ENCODE measurements at places on chromosomes 7 and 10.

DNA sequence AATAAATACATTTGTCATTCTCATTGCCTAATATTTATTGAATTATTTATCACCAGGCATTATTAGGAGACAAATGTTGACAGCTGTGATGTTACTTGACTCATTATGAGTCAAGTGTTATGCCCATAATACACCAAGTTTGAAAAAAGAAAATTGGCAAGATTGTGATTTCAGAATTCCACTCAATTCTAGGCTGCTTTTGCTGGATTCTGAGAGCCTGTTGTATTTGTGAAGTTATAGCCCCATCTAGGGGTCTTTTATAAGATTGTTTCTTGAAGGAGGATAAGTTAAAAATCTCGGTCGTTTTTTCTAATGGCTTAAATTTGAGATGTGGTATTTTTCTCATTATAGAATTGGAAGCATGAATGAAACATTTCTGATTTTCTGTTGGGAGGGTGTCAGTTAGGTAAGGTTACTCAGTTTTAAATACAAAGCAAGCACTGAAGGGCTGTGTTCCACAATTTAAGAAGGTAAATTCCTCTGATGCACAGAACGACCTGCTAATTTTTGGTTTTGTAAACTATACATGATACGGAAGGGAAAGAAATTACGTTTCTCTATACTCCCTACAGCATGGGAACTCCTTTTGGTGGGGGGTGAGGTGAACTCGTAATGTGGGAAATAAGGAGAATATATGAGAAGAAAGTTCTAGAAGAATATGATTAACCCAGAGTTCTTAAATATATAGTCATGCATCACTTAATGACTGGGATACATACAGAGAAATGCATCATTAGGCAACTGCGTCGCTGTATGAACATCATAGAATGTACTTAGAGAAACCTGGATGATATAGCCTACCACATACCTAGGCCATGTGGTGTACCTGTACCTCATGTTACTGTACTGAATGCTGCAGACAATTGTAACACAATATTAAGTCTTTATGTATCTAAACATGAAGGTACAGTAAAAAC, 2.6 kb downstream of the STK31 start:
- DNase-seq: no peak

GRCh38 chr10:79145174-79145483, 76.4 kb downstream of the ZMIZ1 start:
- DNase-seq: no peak

GRCh38 chr10:12198156-12198555, 2.2 kb downstream of the CDC123 start:
- no peak for DNase-seq

DNA sequence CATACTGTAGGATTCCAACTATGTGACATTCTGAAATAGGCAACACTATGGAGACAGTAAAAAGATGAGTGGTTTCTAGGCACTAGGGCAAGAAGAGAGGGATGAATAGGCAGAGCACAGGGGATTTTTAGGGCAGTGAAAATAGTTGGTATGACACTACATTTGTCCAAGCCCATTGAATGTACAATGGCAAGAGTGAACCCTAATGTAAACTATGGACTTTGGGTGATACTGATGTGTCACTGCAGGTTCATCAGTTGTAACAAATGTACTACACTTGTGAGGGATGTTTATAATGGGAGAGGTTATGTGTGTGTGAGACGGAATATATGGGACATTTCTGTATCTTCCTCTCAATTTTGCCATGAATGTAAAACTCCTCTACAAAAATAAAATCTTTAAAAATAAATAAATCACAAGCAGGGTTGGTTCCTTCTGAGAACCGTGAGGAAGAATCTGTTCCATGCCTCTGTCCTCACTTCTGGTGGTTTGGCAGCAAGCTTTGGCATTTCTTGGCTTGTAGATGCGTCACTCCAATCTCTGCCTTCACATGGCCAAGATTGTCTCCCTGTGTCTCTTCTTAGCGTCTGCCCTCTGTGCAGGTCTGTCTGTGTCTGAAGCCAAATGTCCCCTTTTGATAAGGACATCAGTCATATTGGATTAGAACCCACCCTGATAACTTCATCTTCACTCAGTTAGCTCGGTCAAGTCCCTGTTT, 83.1 kb upstream of the AGBL3 start:
- no peak for DNase-seq

GRCh38 chr10:23439961-23440889, 1.4 kb downstream of the OTUD1 start:
- peak; percentile 13 for DNase-seq

- DNase-seq: no peak
Observed at GRCh38 chr10:122018951-122019413, 30.0 kb downstream of the TACC2 start.

DNA sequence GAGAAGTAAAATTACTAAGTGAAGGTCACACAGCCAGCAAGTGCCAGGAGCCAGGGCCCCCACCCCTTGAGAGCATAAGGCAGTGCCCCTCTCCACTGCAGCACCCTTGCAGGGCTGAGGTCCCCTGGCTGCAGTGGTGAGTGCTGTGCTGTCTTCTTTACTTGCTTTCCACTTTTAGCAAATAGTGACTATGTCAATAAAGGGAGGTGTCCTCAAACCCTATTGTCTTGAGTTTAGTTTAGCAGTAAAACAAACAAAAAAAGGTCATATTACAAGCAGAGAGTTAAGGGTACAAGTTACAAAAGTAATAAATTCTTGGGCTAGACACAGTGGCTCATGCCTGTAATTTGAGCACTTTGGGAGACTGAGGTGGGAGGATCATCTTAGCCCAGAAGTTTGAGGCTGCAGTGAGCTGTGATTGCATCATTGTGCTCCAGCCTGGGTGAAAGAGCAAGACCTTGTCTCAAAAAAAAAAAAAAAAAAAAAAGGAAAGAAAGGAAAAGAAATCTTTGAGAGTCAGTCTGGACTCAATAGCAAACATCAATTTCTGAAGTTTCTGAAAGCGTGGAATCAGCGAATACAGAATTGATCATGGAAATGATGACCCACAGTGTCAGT, 39.0 kb upstream of the KIF5B start:
- DNase-seq: no peak

DNA sequence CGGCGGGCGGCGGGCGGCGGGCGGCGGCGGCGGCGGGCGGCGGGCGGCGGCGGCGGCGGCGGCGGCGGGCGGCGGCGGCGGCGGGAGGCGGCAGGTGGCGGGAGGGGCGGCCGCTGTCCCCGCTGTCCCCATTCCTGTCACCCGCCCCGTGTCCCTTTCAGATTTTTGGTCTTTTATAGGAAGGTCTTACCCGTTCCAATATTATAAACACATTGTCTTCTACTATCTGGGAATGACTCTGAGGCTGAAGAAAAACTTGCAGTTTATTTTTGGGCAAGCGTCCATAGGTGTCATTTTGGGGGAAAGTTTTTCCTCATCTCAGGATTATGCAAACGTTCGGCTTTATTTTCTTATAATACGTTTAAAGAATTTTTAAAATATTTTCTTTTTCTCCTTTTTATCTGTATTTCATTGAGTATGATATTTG, 578 bp downstream of the ZNF713 start:
- no peak for DNase-seq

GRCh38 chr10:133326223-133326551, 10.5 kb downstream of the CALY start:
- no peak for DNase-seq

DNA sequence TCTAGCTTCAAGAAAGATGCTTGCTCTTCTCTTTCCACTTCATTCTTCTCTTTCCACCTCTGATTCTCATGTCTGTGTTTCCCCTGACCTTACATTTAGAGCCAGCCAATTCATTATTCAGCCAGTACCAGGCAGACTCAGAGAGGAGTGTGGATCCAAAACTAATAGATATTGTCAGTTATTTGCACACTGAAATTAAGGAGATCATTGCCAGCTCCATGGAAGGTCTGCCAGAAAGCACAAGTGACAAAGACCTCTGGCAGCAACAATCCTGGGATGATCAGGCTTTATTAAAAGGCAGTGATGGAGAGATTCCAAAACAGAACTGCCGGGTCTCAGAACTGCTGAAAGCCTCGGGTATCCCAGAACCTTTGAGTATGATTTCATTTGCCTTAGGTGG, 749.4 kb downstream of the XPNPEP1 start:
- DNase-seq: no peak

- no peak for DNase-seq
Observed at GRCh38 chr10:51964630-51965029, 265.2 kb upstream of the CSTF2T start.

DNA sequence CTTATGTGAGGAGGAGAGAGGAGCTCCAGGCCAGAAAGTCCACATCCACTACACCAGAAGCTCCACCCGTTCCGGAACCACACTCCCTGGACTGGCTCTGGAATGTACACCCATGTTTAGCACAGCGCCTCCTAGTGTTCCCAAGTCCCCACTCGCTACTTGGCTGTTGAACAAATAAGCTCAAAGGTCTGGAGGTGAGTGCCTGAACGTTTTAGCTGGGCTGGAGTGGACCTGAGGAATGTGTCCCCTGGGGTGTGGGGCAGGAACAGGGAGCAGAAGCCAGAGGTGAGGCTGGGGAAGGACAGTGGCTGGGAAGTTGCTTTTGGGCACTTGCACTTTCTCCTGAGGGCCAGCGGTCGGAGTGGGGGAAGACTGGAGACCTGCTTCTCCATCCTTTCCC, 164.1 kb upstream of the CDCA7L start:
- DNase-seq: no peak

DNA sequence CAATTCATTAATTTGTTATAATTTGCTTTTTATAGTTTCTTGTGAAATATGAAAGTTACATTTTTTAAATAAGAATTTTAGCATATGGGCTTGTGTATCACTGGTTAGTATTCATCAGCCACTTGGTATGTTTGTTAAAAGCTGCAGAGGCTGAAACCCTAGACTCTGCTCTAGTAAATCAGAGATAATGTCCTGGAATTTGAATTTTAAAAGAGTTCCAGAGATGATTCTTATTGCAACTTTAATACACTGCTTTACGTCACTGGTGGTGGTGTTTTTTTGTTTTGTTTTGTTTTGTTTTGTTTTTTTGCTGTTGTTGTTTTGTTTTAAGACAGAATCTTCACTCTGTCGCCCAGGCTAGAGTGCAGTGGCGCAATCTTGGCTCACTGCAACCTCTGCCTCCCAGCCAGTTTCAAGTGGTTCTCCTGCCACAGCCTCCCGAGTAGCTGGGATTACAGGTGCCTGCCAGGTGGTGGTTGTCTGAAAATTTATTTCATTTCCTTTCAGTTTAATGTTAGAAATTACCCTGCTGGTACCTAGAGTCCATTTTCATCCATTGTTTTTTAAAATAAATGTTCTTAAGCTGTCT, 43.8 kb downstream of the PTPN12 start:
- no peak for DNase-seq

DNA sequence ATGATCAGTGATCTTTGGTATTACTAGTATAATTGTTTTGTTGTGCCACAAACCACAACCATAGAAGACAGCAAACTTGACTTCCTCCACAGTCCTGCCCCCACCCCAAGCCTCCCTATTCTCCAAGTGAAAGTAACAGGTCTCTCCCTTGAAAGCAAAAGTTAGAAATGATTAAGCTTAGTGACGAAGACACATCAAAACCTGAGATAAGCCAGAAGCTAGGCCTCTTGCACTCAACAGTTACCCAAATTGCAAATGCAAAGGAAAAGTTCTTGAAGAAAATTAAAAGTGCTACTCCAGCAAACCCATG, 7.5 kb downstream of the SAR1A start:
- no peak for DNase-seq

DNA sequence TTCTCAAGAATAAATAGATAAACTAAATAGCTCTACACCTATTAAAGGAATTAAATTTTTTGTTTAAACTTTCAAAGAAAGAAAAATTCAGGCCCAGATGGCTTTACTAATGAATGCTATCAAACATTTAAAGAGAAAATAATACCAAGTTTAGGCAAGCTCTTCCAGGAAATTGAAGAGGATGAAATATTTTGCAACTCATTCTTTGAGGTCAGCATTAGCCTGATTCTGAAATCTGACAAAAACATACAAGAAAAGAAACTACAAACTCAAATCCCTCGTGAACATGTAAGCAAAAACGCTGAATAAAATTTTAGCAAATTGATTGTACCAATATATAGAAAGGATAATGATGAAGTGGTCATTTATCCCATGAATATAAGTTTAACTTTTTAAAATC, 93.4 kb downstream of the RTKN2 start:
- DNase-seq: no peak

- DNase-seq: no peak
Observed at GRCh38 chr7:71982851-71983250, 429.3 kb downstream of the CALN1 start.

GRCh38 chr7:50970092-50970491, 187.4 kb upstream of the GRB10 start:
- no peak for DNase-seq

- no peak for DNase-seq
Observed at GRCh38 chr10:120735773-120736371, 115.3 kb upstream of the WDR11 start.

- DNase-seq: no peak
Observed at GRCh38 chr7:70523989-70524351, 608.0 kb upstream of the GALNT17 start.

GRCh38 chr10:123093489-123093888, 42.3 kb upstream of the HMX3 start:
- DNase-seq: no peak

- no peak for DNase-seq
Observed at GRCh38 chr10:2813286-2813685, 254.1 kb upstream of the PFKP start.

DNA sequence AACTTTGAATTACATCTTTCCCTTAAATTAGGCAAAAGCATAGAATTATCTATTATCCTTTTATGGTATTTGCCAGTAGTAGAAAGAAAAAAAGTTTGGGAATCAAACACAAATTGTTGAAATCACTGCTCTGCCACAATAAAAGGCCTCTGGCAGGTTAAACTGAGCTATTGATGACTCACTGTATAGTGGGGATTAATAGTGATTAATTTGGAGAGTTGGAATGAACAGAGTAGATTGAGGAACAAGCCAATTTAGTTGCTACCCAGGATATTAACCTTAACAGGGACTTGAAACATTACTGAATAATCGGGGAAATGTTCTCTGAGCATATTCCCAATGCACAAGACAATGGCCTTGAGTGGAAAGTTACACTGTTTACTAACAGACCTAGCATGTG, 33.1 kb downstream of the MASTL start:
- DNase-seq: no peak

Measured in activated CD8-positive, alpha-beta memory T cell treated with anti-CD3 and anti-CD28 coated beads for 48 hours (primary cell).